Stimulated activated CD8-positive, alpha-beta memory T cell treated with anti-CD3 and anti-CD28 coated beads, Interleukin-4, amount 100 ng/mL, for 4 hours (primary cell): ENCODE measurements at places on chromosomes 6 and 20.

GRCh38 chr6:105646391-105646867 is 243.5 kb upstream of the PREP start:
- no peak for DNase-seq

GRCh38 chr6:168097621-168098430 is 18.8 kb upstream of the FRMD1 start:
- no peak for DNase-seq

DNA sequence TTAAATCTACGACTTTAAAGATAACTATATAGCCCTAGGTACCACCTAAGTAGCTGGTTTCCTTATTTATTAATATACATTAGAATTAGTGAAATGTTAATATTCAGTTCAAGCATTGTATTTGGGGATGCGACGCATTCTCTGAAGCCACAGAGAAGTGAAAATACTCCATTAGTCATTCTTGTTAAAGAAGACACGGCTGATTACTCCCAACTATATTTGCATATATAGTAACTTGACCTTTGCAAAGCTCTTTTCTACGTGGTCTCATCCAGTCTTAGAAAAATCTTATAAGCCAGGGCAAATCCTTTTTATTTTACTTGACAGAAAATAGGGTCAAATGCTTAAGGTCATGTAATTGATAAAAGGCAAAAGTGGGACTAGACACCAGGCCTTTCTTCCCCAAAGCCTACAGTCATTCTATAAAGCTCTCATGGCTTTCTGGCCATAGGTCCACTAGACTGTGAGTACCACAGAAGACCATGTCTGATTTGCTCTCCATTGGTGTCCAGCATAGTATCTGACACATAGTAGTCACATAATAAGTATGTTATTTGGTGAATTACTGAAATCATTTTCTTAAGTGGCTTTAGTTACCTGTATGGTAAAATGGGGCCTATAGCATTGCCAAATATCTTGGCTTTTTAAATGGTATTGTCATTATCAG is 11.3 kb downstream of the ZHX3 start:
- DNase-seq: no peak

GRCh38 chr6:109687271-109687761 is 3.7 kb downstream of the AK9 start:
- no peak for DNase-seq

- no peak for DNase-seq
These were observed 30.3 kb upstream of the AFDN start for GRCh38 chr6:167796192-167796981.

DNA sequence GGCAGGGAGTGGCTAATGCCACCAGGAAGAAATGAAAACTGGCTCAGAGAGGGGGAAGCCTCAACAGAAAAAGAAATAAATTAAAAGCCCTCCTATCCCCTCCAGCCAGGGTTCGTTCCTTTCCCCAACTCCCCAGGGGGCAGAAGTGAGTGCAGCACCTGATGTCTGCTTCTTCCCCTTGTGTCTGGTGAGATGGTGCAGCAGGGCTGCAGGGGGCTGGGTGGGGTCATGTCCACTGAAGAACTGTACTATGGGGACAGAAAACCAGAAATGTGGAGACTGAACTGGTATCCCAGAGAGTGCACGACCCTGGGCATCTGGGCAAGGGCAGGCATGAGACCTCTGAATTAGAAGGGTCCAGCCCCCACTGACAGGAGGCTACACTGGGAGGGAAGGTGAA is 4.0 kb downstream of the EGFL8 start:
- no peak for DNase-seq

DNA sequence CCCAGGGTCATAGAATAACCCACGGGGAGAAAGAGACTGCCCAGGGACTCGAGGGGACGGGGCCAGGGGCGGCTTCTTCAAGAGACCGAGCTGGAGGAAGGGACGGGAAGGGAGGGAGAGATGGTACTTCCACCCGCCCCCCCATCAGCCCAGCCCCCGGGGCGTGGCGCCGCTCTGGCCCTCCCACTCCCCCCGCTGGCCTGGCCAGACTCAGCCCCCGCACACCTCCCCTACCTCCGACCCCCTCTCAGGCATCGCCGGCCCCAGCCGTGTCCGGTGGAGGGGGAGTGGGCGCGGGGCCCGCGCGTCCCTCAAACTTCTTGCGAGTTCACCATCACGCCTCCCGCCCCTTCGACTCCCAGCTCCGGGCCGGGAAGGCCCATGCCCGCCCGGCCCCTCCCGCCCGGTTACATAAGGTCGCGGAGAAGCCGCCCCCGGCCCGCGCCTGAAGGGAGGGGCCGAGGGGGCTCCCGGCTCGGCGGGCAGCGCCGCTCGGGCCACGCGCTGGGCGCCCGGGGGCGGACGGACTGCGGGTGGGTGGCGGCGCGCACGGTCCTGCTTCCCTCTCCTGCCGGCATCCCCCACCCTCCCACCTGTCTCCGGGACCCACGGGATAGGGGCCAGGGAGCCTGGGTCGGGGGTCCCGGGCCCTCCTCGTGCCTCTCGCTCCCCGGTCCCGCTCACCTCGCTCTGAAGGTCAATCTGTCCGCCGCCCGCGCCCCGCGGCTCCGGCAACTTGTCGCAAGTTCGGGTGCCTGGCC is 562 bp downstream of the TFEB start:
- no peak for DNase-seq
